Astrocyte of the hippocampus (primary cell): ENCODE measurements at places on chromosomes 12 and 14.

- no peak for DNase-seq
Measured at GRCh38 chr12:30546121-30546520, 149.5 kb downstream of the IPO8 start.

DNA sequence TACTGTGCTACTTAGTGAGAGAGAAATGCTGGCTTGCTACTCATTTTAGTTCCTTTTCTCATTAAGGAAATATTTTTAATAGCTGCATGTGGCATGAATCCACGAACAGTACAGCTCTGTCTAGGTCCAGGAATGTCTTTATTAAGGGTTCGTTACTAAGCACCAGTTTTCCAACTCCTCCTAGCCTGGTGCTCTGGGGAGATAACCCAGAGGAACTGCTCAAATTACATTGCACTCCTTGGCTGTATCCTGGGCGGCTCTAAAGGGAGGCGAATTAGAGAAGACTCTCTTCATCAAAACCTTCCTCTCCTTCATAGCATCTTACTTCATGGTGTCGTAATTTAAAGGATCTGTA is 101.3 kb downstream of the PPM1A start:
- DNase-seq = no peak

DNA sequence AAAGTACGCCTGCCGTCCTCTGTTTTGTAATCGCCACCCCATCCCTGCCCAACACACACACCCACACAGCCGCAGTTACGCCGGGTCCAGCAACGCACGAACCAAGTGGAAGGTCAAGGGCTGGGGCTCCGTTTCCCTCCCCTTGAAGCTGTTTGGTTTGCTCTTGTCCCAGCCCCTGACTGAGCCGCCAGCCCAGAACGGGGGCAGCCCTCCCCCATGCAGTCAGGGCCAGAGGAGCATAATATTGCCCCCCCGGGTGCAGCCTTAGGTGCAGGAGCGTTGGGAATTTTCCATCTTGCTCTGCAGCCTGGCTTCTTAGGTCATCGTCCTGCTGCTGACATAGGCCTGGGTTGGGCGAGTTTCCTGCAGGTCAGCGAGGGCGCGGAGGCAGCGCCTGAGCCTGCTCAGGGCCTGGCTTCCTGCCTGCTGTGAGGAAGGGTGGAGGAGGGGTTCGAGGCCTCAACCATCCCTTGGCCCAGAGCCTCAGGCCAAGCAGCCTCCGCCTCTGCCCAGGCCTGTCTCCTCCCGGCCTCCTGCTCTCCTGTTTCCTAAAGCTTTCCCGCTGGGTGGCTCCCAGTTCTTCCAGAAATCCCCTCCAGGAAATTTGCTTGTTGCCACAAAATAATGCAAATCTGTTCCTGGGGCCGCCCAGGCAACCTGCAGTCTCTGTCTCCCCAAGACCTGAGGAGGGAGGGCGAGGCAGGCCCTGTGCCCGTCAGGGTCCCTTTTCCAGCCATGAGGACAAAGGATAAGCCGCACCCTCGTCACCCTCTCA is 44.5 kb downstream of the PSMA6 start:
- no peak for DNase-seq

DNA sequence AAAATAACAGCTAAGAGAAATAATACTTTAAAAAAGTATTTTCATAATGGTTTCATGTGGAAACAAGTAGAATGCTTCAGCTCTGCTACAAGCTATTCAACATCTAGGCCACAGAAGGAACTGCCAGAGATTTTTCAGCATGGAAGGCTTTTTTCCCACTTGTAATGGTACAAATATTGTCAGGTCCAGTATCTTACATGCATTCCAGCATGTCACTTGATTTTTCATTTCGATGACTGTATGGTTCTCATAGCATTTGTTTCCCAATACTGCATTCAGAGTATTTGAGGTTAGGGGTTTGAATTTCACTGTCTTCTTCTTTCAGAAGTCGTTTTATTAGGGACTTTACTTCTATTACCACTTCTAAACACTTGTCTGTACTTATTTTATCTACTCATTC is 1701.5 kb upstream of the FLRT2 start:
- peak; percentile 5 for DNase-seq

DNA sequence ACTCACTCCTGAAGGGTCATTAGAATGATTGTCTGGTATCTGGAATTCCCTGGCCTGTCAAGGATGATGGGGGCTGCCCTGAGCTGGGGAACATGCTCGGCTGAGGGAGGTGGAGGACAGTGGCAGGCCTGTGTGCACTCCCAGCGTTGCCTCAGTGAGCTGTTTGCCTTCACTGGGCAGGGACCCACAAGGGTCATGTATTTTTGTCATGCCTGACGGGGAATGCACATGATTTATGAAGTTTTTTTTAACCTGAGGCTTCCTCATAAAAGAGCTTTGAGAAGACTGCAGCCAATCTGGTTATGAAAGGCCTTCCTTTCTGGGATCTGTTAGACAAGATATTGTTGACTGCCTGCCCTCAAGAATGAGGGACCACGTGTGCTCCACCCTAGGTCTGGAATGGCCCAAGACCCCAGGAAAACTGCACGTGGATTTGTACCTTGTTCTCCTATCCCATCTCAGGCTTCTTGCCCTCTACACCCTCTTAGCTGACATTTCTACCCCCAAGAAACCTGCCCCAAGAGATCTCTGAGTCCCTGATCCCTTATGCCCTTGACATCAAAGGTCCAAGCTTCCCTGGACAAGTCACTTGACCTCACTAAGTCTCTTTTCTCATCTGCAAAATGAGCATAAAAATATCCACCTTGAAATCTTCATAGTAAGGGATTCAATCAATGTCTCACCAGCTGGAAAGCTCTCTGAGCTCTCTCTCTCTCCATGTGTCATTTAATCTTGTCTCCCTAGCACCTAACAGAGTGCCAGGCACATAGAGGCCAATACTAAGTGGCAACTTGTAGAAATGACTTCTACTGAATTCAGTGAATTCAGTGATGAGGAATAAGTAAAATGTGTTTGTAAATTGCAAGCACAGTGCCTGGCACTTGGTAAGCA is 24.5 kb upstream of the COL2A1 start:
- no peak for DNase-seq

- no peak for DNase-seq
Measured at GRCh38 chr12:70227911-70228310, 15.3 kb upstream of the CNOT2 start.

GRCh38 chr14:51482102-51482501 is 169.6 kb upstream of the FRMD6 start:
- DNase-seq = no peak

- DNase-seq = no peak
Measured at GRCh38 chr12:3651585-3652424, 101.1 kb downstream of the CRACR2A start.

DNA sequence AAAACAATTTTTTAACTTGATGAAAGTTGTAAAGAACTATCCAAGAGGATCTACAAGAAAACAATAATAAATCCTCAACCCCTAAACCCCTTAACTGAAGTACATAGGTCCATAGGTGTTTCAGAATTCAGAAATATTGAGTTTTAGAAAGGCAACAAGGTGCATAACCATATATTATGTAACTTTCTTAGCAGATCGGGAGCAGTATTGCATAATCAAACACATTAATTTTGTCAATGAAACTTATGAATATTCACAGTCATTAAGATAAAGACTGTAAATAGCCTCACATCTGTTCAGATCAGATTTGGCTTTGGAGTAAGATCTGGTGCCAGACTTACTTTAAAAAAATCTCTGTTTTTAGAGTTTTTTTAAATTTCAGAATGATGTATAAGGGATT is 647.1 kb upstream of the FLRT2 start:
- DNase-seq = no peak
